Lower lobe of right lung (tissue), 2 donors: ENCODE measurements at places on chromosomes 5 and 9.

DNA sequence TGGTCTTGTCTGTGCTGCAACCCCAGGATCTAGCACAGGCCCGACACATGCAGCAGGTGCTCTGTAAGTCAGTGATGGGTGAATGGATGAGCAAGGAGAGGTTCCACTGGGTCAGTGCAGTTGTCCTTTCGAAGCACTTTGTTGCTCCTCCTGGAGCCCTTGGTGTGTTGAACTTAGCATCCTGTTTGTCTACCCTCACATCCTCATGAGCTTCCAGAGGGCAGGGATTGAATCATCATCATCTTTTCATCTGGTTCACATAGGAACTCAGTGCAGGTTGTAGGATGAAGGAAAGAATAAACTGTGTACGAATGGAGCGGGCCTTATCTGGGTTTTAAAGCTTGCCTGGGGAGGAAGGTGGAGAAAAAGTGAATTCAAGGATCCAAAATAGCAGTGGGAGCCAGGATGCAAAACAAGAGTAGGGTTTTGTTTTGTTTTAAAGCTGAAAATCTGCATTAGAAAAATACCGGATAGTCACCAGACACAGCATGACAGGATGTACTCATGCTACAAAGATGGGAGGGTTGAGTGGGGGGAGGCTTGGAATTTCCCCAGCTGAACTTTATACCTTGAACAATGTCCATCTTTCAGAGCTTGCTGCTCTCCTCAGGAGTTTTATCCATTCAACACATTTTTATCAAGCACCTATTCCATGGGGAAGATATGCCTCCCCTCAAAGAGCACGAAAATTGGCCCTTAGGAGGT is 55.8 kb downstream of the PTTG1 start:
- no peak for DNase-seq

DNA sequence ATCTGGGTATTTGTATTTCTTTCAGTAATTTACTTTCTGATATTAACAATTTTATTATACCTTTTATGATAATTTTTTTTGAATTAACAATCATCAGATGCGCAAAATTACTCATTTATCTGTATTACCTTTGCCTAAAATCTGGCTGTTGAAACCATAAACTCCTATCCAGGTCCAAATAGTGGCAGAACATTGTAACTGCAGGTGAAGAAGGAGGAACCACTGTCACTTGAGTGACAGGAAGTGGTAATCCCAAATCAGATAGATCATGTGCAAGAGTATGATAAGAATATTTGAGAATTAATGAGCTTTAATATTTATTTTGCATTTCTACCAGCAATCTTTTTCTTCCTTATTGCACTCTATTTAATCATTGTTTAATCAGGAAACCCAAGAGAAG is 139.3 kb upstream of the TLE4 start:
- no peak for DNase-seq

DNA sequence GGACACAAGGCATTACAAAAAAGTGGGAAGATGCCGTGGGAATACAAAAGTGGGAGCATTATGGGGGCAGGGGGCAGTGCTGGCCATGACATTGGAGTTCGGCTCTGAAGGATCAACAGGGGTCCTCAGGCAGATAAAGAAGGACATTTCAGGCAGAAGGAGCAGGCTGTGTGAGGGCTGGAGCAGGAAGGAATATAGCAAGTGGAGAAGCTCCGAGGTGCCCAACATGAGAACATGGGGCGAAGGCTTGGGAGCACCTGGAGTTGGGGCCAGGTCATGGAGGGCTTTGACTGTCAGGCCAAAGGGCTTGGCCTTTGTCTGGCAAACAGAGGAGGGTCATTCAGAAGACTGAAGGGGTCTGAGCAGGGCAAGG is 2.5 kb downstream of the B4GALT7 start:
- no peak for DNase-seq

DNA sequence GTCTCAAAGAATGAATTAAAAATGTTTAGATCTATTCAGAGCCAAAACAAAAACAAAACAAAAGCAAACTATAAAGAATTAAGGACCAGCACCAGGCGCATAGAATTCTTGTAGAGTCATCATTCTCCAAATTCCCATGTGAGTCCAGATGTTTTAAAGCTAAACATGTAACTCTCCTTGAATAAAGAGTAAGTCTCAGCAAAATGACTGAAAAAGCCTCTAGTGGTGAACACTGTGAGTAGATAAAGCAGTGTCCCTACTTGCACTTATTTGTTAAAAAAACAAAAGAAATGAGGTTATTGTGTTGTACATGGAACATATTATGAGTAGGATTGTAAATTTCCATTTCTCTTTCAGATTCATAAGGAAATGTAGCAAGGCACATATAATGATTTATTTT is 44.0 kb downstream of the NNT start:
- DNase-seq, result no peak

DNA sequence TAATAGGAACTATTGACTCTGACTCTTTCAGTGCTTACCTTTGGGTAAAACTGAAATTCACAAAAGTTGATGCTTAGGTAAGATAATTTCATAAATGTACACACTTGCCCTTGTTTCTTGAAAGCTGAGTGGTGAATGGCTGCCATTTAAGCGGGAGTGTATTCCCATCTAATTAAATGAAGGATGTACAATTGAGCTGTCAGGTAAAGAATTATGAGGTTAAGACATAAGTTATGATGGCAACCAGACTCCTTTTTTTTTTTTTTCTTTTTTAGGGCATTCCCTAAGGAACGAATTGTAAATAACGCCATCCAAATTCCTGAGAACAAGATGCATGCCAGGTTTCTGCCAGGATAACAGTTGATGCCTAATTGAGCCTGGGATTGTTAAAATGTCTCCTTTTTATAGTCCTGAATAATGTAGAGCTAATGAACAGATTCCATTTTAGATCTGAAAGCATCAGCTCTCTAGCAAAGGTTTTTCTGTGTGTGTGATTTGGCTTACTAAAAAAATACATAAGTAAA is 199.7 kb downstream of the ISL1 start:
- no peak for DNase-seq

DNA sequence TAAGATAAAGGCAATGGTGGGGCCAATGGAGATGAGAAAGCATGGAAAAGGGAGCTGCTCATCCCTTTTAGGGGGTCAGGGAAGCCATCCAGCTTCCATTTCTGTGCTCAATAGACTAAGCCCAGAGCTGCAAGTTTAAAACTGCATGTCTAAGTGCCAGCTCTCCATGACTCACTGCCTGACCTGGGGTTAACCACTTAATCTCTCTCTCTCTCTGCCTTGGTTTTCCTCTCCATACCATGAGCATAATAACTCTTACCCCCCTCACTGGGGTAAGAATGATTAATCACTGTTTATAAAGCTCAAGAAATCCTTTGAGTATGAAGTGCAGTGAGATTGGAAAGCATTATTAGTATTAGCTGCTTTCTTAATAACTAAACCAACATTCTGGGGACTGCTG is 1382.4 kb upstream of the WWC1 start:
- no peak for DNase-seq

DNA sequence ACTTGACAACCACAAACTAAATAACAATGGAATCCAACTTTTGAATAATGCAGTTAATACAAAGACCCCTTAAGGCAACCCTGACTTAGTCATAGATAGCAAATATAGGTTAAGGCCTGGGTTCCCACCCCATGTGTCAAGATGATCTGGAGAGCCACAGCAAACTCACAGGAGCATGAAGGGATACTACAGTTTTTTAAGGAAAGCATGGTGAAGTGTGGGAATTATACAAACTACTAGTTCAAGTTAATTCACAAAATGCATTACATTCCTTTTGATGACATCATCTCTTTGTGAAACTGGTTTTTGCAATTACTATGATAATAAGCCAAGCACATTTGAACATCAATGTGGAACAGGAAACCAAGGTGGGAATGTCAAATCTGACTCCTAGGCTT is 50.6 kb downstream of the LHFPL2 start:
- no peak for DNase-seq

GRCh38 chr9:112337547-112337946 is 4.1 kb upstream of the PTBP3 start:
- no peak for DNase-seq

- DNase-seq, result no peak
Measured at GRCh38 chr9:109579191-109579948, 81.3 kb upstream of the PTPN3 start.

DNA sequence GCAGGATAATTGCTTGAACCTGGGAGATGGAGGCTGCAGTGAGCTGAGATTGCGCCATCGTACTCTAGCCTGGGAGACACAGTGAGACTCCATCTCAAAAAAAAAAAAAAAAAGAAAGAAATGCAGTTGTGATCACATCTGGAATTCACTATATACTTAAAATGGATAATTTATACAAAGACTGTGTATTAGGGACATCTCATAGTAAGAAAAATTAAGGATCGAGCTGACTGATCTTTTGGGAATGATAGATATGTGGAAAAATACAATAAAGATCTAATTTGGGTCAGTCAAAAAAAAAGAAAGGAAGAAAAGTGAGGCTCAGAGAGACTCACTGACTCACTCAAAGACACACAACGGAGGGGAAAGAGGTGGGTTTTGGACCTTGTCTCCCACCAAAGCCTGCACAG is 73.2 kb upstream of the STXBP1 start:
- DNase-seq, result no peak

DNA sequence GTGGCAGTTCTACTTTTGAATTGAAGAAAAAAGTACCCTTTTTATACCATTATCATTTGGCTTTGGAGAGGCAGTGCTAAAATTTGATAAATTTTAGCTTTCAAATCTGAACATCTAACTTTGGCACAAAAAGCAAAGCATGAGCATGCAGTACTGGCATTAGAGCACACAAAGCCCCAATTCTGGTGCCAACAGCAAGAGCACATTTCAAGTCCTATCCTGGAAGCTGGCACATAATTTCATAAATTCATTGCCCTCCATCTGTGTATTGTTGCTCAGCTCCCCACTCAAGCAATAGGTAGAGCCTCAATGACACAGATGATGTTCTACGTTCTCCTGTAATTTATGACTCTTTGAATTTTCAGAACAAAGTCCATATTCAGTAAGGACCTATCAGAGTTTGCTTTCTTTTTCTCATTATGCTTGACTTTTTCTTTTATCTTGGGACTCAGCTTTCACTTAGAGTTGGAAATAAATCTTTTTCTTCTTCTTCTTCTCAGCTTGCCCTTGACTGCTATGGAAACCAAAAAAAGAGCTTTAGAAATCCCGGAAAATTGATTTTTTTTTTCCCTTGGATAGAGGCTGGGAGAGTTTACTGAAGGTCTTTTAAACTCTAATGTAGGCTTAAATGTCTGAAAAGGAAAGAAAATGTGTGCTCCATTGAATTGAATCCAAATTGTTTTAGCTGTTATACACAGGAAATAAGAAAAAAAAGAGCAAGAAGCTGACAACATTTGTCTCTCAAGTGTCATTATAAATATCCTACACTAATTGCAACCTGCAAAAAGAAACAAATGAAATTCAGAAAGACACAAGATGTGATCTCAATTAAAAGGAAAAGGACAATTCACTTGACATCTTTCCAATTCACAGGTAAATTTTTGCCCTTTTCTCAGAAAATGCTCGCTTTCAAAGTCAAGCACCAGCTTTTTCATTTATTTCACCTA is 380.8 kb upstream of the CDH18 start:
- no peak for DNase-seq

- peak; percentile 83 for DNase-seq
Measured at GRCh38 chr9:133991964-133992779, at the start of gene VAV2. TSS of gene VAV2 (minus strand) at chr9:133992324. CDS start at chr9:133992278, 46 bp downstream.

DNA sequence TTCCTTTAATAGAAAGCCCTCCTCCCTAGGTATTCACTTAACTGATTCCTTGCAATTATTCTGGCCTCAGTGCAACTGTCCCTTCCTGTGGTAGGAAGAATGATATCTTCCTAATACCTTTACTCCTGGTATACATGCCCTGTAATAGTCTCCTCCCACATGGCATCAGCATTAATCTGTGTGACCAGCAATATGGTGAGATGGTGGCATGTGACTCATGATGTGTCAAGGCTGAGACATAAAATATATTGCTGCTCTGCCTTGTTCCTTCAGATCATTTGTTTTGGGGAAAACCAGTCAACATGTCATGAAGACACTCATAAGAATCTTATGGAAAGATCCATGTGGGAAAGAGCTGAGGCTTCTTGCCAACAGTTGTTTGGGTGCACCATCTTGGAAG is 149.1 kb upstream of the TRPM3 start:
- DNase-seq, result no peak

GRCh38 chr9:71916834-71917534 is 5.5 kb downstream of the C9orf85 start:
- DNase-seq, result no peak

DNA sequence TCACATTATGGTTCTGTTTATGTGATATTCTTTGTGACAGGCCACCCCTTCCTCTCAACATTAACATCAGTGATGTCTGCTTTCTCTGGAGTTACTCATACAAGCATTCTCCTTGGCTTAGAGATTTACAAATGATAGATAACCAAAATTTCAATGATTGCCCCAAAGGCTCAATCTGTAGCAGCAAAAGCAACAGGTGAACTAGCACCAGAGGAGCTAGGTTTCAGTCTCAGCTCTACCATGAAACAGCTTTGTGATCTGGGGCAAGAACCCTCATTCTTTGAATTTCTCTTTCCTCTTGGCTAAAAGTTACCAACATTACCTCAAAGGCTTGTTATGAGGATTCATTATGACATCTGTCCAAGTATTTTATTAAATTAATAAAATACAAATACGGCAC is 120.5 kb downstream of the PPP2R2B start:
- DNase-seq, result no peak

DNA sequence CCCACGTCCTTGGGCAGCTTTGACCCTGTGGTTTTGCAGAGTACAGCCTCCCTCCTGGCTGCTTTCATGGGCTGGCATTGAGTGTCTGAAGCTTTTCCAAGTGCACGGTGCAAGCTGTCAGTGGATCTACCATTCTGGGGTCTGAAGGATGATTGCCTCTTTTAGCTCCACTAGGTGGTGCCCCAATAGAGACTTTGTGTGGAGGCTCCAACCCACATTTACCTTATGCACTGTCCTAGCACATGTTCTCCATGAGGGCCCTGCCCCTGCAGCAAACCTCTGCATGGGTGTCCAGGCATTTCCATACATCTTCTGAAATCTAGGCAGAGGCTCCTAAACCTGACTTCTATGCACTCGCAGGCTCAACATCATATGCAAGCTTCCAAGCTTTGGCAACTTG is 644.2 kb upstream of the CDH9 start:
- no peak for DNase-seq

GRCh38 chr5:135503871-135504270 is 31.9 kb downstream of the NEUROG1 start:
- DNase-seq, result no peak
